ENCODE measurements at places on chromosomes 5 and 9.

- no peak for DNase-seq
Measured at GRCh38 chr5:53557386-53557785, 3.1 kb upstream of the NDUFS4 start.

- DNase-seq, result no peak
Measured at GRCh38 chr9:121262953-121263352, 5.0 kb upstream of the GSN start.

GRCh38 chr5:35042781-35043180 lies 5.0 kb downstream of the AGXT2 start:
- no peak for DNase-seq

DNA sequence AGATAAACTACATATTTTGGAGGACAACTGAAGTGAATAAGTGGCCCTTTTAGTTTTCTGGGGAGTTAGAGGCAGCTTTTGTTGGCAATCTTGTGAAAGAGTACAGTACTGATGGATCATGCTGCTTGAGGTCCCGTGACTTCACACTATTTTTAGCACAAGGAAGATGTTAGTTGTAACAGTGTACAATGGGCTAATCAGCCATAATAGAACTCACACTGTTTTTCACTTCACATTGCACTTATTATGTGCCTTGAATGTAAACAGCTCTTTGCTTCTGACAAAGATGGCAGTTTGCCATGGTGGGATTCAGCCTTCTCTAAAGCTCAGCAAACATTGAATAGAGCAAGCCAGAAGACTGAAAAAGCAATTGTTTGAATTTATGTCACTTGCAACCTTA lies 176.7 kb upstream of the ZNF608 start:
- no peak for DNase-seq

DNA sequence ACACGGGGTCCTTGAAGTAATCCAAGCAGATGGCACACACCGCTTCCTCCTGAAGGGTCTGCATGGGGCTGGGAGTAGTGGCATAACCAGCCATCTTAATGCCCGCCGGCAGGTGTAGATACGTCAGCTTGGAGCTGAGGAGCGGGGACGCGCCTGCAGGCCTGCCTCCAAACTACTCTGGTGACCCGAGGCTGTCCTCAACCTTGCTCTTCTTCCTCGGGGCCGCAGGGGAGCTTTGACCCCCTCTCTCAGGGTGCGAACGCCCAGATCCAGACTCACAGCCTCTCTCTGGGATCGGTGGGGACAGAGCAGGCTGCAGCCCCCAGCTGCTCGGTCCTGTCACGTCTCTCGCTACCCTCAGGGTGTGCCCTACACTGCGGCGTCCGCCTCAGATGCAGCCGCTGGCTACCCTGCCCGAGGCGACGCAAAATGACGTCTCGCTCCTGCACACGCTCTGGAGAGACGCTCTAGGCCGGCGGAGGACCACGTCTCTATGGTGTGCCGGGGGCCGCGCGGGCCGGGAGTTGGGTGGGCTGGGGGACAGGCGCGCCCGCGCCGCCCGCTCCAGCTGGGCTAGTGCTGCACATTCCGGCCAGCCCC lies at the start of gene TRIM52:
Gene TRIM52, minus strand, starts transcription at position 424 of the 600 bp plus-strand sequence. Its CDS starts 330 bp downstream, at position 94.
- peak; percentile 68 for DNase-seq

DNA sequence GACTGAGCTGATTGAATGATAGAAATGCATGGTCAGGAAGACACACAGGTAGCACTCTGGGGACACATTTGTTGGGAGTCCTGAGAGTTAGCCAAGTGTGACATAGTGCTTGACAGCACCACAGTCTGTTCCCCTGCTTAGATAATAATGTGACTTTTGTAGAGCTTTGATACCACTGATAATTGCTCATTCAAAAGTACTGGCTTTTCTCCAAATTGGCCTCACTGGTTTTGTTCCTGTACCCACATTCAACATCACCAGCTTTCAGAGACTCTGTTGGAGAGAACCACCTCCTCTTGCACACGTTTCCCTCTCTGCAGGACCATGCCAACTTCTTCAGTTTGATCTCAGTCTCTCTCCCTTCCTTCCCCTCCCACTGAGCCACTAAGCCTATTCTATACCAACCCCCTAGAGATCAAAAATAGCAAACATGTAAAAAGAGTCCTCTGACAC lies 52.5 kb upstream of the IL7R start:
- DNase-seq, result no peak

DNA sequence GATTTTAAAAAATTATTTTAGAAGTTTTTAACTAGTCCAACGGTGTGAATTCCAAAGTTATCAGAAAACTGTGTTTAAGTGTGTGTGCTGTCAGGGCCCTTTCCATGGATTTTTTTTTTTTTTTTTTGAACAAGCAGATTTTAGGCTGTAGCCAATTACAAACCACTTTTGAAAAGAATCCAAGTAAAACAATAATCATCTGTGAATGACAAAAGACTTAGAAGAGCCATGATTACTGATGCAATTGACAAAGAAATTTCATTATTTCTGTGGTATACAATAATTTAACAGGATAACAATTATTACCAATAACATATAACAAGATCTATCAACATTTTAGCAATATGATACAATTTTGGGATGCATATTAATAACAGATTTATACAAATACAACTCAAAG lies 16.2 kb upstream of the PAIP1 start:
- DNase-seq, result peak; percentile 53

DNA sequence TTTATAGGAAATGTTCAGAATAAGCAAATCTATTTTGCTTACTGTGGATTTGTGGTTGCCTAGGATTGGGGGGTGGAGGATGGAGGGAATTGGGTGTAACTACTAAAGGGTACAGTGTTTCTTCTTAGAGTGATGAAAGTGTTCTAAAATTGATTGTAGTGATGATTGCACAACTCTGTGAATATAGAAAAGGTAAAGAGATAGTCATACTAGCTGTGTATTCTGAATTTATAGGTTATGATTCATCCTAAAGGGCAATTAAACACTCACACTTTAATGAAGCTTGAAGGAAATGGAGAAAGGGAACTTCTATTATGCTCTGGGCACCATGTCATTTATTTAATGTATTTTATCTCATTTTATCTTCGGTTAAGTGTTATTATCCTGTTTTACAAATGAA lies 9.9 kb downstream of the TXNDC8 start:
- DNase-seq, result no peak

- DNase-seq, result no peak
Measured at GRCh38 chr9:137268538-137269201, 8.9 kb upstream of the TOR4A start.

DNA sequence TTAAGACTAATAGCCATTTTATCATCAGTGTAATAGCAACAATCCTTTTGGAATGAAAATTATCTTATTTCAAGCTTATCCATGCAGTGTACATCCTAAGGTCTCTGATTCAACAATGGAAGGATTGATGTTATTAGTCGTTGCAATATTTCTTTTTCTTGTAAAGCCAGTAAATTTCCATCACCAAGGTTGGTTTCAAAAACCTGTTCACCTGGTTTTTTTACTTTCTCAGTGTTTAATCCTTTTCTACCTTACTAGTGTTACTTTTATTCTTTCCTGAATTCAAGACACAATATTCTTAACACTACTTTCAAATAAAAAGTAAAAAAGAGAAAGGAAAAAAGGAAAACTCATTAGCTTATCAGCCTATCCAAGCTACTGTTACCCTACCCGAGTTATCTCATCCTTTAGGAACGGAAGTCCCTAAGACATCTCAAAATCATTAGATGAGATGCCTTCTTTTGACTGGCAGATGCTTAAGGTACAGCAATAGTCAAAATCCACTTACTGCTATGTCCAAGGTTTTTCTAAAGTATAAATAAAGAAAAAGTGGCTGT lies 5.4 kb downstream of the ZFR start:
- no peak for DNase-seq

GRCh38 chr5:38783011-38783561 lies 62.7 kb upstream of the OSMR start:
- peak; percentile 94 for DNase-seq

DNA sequence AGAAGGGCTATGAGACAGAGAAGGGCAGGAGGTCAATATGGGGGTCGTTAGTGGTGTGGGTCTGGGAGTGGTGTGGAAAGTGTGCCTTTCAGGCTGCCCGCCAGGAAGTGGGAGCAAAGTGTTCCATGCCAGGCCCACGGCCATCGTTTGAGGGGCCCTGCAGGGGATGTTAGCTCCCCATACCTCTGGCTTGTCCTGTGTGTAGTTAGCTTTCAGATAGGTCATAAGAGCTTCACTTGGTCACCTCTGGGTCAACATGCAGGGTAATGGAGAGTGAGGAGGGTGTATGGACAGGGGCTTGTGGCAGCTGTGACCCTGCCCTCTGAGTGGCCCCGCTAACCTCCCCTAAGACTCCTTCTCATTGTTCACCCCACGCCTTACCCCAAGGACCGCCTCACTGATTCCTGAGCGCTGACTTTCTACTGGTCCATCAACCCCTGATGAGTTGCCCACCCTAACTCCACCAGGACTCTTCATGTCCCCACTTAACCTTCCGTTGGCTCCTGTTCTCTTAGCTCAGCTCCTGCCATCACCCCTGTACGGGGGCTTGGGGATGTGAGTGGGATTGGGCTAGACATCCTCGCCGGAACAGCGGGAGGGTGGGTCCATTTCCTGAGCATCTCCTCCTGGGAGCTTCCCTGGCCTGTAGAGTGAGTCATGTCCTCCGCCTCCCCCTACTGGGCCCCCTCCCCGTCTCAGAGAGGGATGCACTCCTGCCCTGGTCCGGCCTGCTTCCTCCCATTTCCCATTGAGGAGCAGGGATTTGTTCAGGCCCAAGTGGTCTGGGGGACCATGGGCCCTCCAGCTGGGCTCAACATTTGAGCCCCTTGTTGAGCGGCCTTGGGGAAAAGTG lies 125.7 kb downstream of the FGF18 start:
- DNase-seq, result no peak

GRCh38 chr5:83877911-83878706 lies 157.5 kb upstream of the HAPLN1 start:
- DNase-seq, result peak; percentile 29

DNA sequence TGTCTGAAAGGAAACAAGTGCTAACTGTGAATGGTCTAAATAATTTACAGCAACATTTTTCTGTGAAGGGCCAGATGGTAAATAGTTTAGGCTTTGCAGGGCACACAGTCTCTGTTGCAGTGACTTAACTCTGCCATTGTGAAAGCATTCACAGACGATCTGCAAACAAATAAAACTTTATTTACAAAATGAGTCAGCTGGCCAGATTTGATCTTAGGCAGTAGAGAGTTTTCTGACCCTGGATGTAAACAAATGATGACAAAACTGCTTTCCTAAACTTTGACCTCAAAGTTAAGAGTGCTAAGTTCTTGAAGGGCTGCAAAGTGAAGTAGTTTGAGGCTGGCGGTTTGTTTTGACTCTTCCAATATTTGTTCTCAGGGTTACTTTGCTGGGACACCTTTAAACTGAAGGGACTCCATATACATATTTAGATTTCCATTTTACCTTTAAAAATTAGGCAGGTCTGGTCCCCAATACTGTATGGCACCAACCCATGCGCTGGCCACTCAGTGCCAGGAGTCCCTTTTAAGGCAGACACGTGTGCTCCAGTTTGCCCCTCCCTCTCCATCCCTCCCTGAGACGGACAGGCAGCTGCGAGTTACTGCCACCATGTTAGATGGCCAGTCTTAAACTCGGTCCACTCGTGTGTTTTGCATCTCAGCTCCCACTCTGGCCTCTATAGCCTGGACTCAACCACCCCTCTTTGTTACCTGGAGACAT lies 4.0 kb upstream of the ADAMTS16 start:
- no peak for DNase-seq

GRCh38 chr9:91978740-91979414 lies 28.8 kb upstream of the ROR2 start:
- no peak for DNase-seq

- DNase-seq, result no peak
Measured at GRCh38 chr9:37034938-37035647, 1.0 kb upstream of the PAX5 start.

- DNase-seq, result no peak
Measured at GRCh38 chr9:85215961-85216360, 525.8 kb downstream of the AGTPBP1 start.

DNA sequence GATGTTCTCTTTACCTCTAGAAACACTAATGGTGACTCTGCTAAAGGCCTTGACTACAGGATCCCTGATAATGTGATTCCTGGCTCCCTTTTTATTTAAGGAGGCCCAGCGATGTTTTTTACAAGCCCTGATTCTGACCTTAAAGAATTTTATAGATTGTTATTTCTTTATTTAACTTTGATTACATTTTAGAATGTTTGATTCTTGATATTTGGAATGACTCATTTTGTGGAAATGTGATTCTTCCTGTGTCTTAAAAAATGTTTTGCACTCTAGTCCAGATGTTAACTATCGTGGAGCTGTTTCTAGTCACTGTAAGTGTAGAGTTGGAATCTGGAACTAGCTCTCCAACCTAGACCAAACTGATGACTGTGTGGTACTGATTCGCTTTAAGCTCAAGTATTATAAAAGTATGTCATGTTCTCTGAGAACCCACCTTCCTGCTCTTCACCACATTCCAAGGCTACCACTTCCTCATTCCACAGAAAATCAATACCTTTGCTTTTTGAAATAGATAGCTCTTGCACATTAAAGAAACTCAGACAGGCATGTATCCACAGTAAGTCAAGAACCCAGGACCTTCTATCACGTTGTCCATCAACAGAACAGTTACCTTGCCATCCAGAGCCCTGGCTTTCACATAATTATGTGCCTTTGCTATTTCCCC lies 65.2 kb downstream of the JMY start:
- DNase-seq, result peak; percentile 8

DNA sequence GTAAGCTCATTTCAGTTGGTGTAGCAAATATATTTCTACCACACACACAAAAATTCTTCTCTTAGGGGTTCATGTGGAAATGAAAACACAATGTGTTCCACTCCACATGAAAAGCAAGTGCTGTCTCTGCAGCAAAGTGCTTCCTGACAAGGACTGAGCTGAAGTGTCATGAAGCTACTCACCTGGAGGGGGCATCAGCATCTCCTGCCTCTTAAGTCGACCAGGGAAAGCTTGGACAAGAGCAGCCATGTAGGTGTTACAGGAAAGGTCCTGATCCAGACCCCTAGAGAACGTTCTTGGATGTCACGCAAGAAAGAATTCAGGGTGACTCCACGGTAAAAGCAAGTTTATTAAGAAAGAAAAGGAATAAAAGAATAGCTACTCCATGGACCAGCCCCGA lies 62.8 kb downstream of the SV2C start:
- no peak for DNase-seq

- DNase-seq, result no peak
Measured at GRCh38 chr9:117266855-117267497, 147.9 kb downstream of the ASTN2 start.

DNA sequence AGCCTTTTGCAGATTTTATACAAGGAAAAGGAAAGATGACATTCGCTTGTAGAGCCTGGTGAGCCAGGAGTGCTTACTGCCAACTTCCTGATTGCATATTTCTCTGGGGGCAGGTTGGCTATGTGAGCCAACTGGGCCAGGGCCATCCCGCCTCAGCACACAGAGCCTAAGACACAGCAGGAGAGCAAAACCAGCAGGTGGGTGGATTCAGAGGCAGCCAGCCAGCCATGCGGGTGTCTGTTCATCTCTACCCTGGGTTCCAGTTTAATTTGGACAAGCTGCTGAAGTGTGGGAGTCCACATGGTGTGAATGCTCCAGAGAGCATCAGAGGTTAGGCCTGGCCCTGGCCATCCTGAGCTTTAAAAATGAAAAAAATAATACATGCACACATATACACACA lies 291.4 kb downstream of the ARHGEF28 start:
- no peak for DNase-seq

- DNase-seq, result no peak
Measured at GRCh38 chr5:9009931-9010651, 535.8 kb downstream of the SEMA5A start.

All from AG09319 (cell line).